ENCODE measurements at places on chromosomes 5 and 9. TPM values are rescaled to one million over a fixed set of nuclear protein-coding genes. Genes with fewer than 3 reads are reported as not detected.

EMB gene
- polyA plus RNA-seq, result 41.6 TPM

GRCh38 chr9:23050548-23050947, 603.9 kb downstream of the DMRTA1 start:
- DNase-seq, result no peak

GRCh38 chr9:112127281-112127680, 47.8 kb downstream of the SUSD1 start:
- DNase-seq, result no peak

DNA sequence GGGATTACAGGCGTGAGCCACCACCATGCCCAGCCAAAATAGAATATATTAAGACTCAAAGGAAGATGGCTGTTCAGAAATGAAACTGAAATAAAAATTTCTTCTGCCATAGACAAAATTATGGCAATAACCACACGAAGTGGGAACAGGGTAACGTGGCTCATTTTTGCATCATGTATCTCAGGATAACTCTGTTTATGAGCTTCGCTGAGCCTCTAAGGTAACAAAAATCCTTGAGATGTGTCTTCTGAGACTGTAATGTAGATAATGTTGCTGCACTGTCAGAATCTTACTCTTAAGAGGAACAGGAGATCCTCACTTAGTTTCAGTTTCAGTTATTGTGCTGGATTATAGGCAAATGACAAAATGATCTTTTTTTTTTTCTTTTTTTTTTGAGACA, 153.8 kb downstream of the GOLPH3 start:
- no peak for DNase-seq

DNA sequence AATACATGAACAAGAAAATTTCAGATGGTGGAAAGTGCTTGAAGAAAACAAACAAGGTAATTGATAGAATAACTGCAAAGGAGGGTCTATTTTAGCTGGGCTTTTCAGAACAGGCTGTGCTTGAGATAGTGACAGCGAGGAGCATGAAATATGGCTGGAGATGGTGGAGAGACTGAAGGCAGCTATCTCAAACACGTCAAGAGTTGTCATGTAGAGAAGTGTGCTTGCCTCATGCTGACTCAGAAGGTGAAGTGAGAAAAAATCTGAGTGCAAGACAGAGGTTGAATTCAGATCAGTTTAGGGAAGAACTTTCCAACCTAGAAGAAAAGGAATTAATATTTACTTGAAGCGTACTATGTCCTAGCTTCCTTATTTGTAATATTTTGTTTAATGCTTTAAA, 115.5 kb upstream of the RANBP3L start:
- DNase-seq, result peak; percentile 23

GRCh38 chr5:116942622-116943021, 368.0 kb upstream of the SEMA6A start:
- DNase-seq, result no peak

Measured in keratinocyte (primary cell).